ENCODE measurements at places on chromosomes 2 and 18.
A peak's percentile ranks its signal among the peaks of the same experiment; 100 is the strongest.

- DNase-seq = no peak
Observed at GRCh38 chr2:217337771-217338170, 477.9 kb upstream of the TNP1 start.

- DNase-seq = no peak
Observed at GRCh38 chr18:70273021-70273420, 15.8 kb upstream of the SOCS6 start.

DNA sequence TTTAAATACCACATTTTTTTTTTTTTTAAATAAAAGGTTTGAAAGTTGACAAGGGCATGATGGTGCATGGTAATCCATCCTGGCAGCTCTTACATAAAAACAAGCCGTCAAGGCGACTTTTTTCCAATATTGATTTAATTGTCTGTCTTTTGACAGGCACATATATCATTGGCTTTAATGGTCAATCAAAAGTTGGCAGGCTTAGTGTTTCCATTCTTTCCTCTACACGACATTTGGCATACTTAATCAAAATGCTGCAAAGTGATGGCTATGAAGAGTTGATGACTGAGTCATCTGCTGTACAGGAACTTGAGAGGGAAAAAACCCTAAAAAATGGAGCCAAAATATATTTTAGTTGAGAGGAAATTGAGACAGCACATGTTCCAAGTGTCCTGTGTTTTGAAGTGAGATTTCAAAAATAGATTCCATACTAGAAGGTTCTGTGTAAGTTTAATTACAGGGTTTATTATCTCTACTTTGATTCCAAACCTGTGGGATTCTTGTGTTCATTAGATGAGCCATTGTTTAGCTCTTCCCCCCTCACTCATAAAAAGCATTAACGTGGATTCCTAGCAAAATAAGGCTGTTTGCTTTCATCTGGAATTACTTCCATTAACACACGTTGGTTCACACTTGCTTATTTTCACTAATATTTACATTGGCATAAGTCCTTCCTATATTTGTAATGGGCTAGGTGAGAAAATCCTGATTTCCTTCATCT is 3.2 kb downstream of the TSHZ1 start:
- DNase-seq = no peak

- no peak for DNase-seq
Observed at GRCh38 chr2:178219247-178219646, 24.9 kb downstream of the OSBPL6 start.

DNA sequence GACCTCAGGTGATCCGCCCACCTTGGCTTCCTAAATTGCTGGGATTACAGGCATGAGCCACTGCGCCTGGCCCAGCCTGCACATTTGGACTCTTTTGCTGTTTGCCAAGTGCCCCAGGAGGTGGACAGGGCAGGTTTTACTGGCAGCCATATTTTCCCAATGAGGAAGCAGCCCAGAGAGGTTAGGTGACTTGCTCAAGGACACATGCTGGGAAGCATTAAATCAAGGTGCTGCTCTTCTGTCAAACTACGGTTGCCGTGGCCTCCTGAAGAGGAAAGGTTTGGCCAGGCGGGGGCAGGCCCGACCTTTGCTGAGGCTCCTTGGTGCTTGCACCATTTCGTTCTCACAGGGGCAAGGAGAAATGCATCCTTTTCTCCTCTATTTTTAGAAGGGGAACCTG is 44.0 kb downstream of the DNMT3A start:
- DNase-seq = no peak

GRCh38 chr2:72933646-72934151 is 16.4 kb downstream of the EMX1 start:
- no peak for DNase-seq

DNA sequence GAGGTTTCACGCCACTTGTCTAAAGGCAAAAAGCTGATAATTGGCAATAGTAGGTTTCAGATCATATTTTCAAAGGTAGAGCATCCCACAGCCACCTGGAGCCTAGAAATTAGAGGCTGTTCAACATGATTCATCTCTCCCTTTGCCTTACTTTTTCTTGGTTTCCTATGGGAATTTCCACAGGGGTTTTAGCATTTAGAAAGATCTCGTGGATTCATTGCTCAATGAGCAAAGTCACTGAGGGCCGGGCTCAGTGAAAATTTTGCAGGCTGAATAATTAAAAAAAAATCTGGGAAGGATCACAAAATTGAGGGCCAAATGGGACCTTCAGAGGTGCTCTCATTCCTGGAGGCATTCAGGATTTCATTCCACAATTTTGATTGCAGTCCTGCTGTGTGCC is 137.1 kb downstream of the VAPA start:
- DNase-seq = no peak

GRCh38 chr2:72916743-72917137 is 579 bp upstream of the EMX1 start:
- DNase-seq = no peak

DNA sequence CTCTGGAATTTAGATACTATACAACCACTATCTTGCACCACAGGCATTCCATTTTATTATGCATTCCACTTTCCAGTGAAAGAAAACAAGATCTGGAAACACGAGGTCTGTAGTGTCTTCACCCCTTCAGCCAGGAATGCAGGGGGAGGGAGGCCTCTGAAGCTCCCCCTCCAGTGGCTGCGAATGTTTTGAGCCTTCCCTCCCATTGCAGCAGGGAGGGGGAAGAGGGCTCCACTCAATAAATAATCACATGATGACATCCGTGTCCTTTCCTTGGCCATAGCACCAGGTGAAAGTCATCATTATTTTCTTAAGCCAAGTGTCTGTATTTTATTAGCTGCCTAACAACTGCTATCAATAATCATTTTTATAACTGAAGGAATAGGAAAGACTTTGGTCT is 38.6 kb downstream of the ALPK2 start:
- DNase-seq = peak; percentile 97
